ENCODE measurements at places on chromosomes 12 and 14.

DNA sequence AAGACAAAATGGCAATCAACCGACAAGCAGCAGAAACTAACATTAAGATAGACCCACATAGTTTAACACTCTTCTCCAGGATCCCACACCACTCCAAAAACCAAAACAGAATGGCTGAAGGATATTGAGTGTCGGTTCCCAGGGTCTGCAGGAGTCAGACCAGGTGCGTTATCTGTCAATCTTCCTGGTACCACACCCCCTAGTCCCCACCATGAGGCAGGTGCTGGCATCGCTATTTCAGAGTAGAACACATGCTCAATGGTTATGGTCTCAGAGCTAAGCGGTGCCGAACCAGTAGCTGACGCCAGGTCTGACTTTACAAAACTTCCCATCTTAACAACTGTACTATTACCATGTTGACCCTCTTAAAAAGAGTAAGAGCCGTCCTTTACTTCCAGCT lies 10.2 kb downstream of the STX2 start:
- no peak for DNase-seq

- no peak for DNase-seq
Observed at GRCh38 chr14:56860441-56860840, 50.2 kb upstream of the OTX2 start.

DNA sequence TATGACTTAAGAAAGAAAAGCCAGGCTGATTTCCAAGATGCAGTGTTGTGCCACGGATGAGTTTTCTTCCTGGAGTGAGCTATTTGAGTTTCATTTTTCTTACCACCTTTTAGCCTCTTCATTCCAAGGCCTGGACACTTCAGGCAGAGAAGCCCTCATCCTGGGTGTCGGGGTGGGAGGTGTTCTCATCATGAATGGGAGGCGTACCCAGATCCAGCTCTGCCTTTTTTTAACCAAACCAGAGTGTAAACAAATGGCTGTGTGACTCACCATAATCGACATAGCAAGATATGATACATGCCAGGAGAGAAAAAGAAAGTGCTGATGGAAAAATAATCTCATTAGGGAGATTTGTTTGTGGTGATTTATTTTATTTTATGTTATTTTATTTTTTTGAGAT lies 79.9 kb downstream of the ARF6 start:
- no peak for DNase-seq

DNA sequence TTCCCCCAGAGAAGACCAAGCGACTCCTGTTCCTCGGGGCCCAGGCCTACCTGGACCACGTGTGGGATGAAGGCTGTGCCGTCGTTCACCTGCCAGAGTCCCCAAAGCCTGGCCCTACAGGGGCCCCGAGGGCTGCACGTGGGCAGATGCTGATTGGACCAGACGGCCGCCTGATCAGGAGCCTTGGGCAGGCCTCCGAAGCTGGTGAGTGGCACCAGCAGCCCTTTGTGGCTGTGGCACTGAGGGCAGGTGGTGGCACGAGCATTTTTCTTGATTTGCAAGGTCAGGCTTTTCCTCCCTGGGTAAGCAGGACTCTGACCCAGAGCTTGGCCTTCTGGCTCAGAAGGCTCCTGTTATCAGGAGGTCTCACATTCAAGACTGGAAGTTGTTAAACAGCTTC lies 2.7 kb downstream of the SIVA1 start:
- no peak for DNase-seq

DNA sequence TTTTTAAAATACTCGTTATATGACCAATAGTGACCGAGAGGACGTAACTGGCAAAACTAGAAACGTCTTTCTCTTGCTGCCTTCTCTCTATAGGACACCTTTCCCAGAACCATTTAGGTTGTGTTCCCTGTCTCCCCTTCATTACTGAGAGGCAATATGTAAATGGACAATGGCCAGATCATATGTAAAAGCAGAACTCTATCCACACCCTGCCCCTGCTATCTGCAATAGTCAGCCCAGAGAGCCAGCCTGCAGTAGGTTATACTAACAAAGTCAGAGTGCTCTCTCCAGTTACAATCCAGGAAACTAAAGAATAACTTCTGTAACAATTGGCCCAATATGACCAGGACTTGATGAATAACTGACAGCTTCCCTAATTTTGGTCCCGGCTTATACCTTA lies 216.8 kb downstream of the ANO6 start:
- DNase-seq, result no peak

- DNase-seq, result no peak
Observed at GRCh38 chr14:94307410-94307992, 14.4 kb upstream of the SERPINA10 start.

GRCh38 chr12:127628645-127629044 lies 638.3 kb upstream of the TMEM132C start:
- DNase-seq, result no peak

DNA sequence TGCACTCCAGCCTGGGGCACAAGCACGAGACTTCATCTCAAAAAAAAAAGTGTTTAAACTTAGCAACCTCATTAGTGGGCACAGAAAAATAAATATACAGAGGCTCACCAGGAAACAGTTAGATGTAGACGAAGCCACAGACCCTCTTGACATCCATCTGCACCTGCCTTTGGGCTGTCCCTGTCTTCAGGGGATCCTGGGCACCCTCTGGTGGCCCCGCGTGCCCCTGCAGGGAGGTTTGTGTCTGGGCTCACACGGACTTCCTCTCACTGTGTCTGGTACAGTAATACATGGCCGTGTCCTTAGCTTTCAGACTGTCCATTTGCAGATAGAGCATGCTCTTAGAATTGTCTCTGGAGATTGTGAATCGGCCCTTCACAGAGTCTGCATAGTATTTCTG lies 916.5 kb downstream of the TMEM121 start:
- DNase-seq, result no peak

GRCh38 chr12:18428416-18428815 lies 167.1 kb downstream of the PIK3C2G start:
- DNase-seq, result no peak

GRCh38 chr12:58356794-58357193 lies 415.4 kb downstream of the ATP23 start:
- no peak for DNase-seq

DNA sequence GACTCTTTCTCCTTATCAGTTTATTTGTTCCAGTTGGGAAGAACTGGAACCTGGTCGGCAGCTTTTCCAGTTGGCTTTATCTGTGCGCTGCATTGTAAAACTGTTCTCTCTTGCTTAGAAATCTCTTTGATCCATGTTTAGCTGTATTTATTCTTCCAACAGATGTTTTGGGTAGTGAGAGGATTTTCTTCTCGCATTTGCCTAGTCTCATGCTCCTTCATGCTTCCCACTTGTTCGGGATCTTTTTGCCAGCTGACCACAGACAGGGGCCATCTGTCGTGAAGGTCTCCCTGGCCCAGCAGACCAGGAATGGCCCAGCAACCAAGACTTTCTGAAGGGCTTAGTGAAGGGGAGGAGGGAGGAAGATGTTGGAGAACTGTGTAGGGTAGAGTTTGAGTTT lies 21.6 kb downstream of the NTF3 start:
- no peak for DNase-seq

Data from cortex of kidney (tissue), 1 donor.